NCI-H524 (cell line): ENCODE measurements at places on chromosomes 1 and 21.
A peak's percentile ranks its signal among the peaks of the same experiment; 100 is the strongest.

- DNase-seq: no peak
Observed at GRCh38 chr1:246528933-246529731, 22.1 kb upstream of the SMYD3 start.

DNA sequence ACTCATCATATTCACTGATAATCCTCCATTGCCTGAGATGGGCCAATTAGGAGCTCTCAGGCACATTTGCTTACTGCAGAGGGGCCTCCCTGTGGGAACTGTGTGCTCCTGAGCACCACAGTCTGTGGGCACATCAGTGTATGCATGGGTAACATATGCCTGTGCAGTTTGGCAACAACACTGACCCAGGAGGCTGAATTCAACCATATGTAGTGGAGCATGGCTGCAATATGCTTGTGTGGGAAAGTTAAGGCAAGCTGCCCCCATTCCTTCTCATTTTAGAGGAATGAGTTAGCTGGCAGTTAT, 11.8 kb upstream of the FMOD start:
- DNase-seq: no peak

GRCh38 chr1:84078108-84078841, 65.8 kb upstream of the PRKACB start:
- peak; percentile 44 for DNase-seq

GRCh38 chr1:187310038-187310631, 481.4 kb downstream of the PLA2G4A start:
- DNase-seq: no peak
